Purkinje cell (primary cell): ENCODE measurements at places on chromosomes 4 and X. TPM values are rescaled to one million over a fixed set of nuclear protein-coding genes. Genes with fewer than 3 reads are reported as not detected.

Gene SPARCL1
- 209 and 469 TPM in 2 replicates for polyA plus RNA-seq

Gene PKD2
- polyA plus RNA-seq = 5.3 and 7.0 TPM in 2 replicates

Gene HMGN5
- polyA plus RNA-seq = 18.7 and 38.0 TPM in 2 replicates

Gene MYOZ2
- not detected in 2 replicates for polyA plus RNA-seq

Gene GABRA4
- polyA plus RNA-seq = 0.81 and 15.9 TPM in 2 replicates

Gene CT45A3
- polyA plus RNA-seq = not detected in 2 replicates

Gene HSPA4L
- 135 and 136 TPM in 2 replicates for polyA plus RNA-seq

Gene NDP
- polyA plus RNA-seq = 6.6 and 8.0 TPM in 2 replicates

Gene CCKAR
- not detected in 2 replicates for polyA plus RNA-seq

Gene SAGE1
- polyA plus RNA-seq = not detected in 2 replicates

Gene TMPRSS11F
- polyA plus RNA-seq = not detected in 2 replicates

Gene SERTM2
- polyA plus RNA-seq = not detected in 2 replicates

Gene PASD1
- not detected in 2 replicates for polyA plus RNA-seq

Gene NPY2R
- polyA plus RNA-seq = 0.63 TPM in 1 of 2 replicates, not detected in the other

Gene JAKMIP1
- 24.6 and 30.5 TPM in 2 replicates for polyA plus RNA-seq

Gene KLHL34
- polyA plus RNA-seq = 1.1 and 1.3 TPM in 2 replicates

Gene TGIF2LX
- polyA plus RNA-seq = not detected in 2 replicates

Gene RLIM
- polyA plus RNA-seq = 14.2 and 25.7 TPM in 2 replicates

Gene CXCL3
- not detected in 2 replicates for polyA plus RNA-seq

Gene NPY5R
- 2.2 TPM in 1 of 2 replicates, not detected in the other for polyA plus RNA-seq

Gene CEP44
- 10.0 and 21.4 TPM in 2 replicates for polyA plus RNA-seq

Gene TRPC3
- 361 and 412 TPM in 2 replicates for polyA plus RNA-seq

Gene TCEAL7
- 45.5 and 176 TPM in 2 replicates for polyA plus RNA-seq

Gene CC2D2A
- 13.7 and 15.6 TPM in 2 replicates for polyA plus RNA-seq

Gene DMD
- polyA plus RNA-seq = 98.4 and 115 TPM in 2 replicates

Gene SGMS2
- polyA plus RNA-seq = 8.5 and 9.1 TPM in 2 replicates

Gene UCP1
- polyA plus RNA-seq = not detected in 2 replicates

Gene NDUFC1
- 511 and 517 TPM in 2 replicates for polyA plus RNA-seq

Gene MGST2
- polyA plus RNA-seq = 134 and 156 TPM in 2 replicates

Gene PWWP3B
- polyA plus RNA-seq = 3.8 TPM in 1 of 2 replicates, not detected in the other

Gene GPRASP3
- polyA plus RNA-seq = 15.6 and 17.8 TPM in 2 replicates

Gene TNIP3
- polyA plus RNA-seq = 0.16 and 0.73 TPM in 2 replicates

Gene RASGEF1B
- polyA plus RNA-seq = 17.3 and 18.7 TPM in 2 replicates

Gene PSAPL1
- polyA plus RNA-seq = not detected in 2 replicates

Gene MAGEA1
- not detected in 2 replicates for polyA plus RNA-seq

Gene DNAAF6
- not detected in 2 replicates for polyA plus RNA-seq

Gene ASB12
- polyA plus RNA-seq = not detected in 2 replicates

Gene GLRA2
- 0.18 and 0.97 TPM in 2 replicates for polyA plus RNA-seq

Gene SPANXN4
- not detected in 2 replicates for polyA plus RNA-seq

Gene GPR34
- polyA plus RNA-seq = 1.0 and 2.6 TPM in 2 replicates

Gene GAGE12F
- not detected in 2 replicates for polyA plus RNA-seq

Gene CLDN34
- polyA plus RNA-seq = not detected in 2 replicates

Gene SHOX
- not detected in 2 replicates for polyA plus RNA-seq

Gene PFKFB1
- not detected in 2 replicates for polyA plus RNA-seq
